Chondrocyte (in vitro differentiated cells): ENCODE measurements at places on chromosomes 16 and 17. TPM values are rescaled to one million over a fixed set of nuclear protein-coding genes. Genes with fewer than 3 reads are reported as not detected.

Gene MRPL27
- 48.7 to 61.4 TPM (median 49.8 TPM) in 3 replicates for total RNA-seq

Gene PRR15L
- not detected in 3 replicates for total RNA-seq

Gene TP53TG3F
- not detected in 3 replicates for total RNA-seq

Gene GNGT2
- total RNA-seq, result not detected in 3 replicates

Gene DOC2A
- 0.15 to 0.29 TPM in 2 of 3 replicates, not detected in the other for total RNA-seq

Gene CDH13
- 28.1 to 49.3 TPM (median 45.1 TPM) in 3 replicates for total RNA-seq

Gene KRTAP3-1
- total RNA-seq, result not detected in 3 replicates

Gene CDH11
- 936 to 1,062 TPM (median 970 TPM) in 3 replicates for total RNA-seq

Gene SNX20
- not detected in 3 replicates for total RNA-seq

Gene CCL1
- not detected in 3 replicates for total RNA-seq

- peak overlapping the region; percentile 56 for H3K4me3 ChIP-seq
- DNase-seq, result no peak
- no peaks in the 10 kb centered on the region for H3K36me3 ChIP-seq
- peaks cover 29% of the 10 kb centered on the region for H3K4me1 ChIP-seq
- no peaks in the 10 kb centered on the region for H3K27me3 ChIP-seq
Observed at GRCh38 chr16:11253995-11254912, 1.8 kb downstream of the SOCS1 start.

DNA sequence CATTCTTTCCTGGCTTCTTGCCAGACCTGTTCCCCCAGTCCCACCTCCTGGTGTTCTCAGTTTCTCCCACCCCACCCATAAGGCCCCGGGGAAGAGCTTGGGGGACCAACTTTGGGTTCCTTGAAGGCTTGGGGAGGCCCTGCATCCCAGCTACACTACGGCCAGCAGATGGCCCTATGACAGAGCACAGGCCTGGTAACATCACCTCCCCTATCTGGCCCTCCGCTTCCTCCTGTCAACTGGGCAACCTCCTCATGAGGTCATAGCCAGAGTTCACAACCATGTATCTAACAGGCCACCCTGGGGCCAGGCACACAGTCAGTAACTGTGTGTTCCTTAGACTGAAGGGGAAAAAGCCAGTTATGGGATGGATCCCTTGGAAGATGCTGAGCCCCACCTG is 31.4 kb downstream of the MYO15A start:
- H3K27me3 ChIP-seq, result peaks cover 3% of the 10 kb centered on the region
- DNase-seq, result no peak
- H3K4me1 ChIP-seq, result no peaks in the 10 kb centered on the region

DNA sequence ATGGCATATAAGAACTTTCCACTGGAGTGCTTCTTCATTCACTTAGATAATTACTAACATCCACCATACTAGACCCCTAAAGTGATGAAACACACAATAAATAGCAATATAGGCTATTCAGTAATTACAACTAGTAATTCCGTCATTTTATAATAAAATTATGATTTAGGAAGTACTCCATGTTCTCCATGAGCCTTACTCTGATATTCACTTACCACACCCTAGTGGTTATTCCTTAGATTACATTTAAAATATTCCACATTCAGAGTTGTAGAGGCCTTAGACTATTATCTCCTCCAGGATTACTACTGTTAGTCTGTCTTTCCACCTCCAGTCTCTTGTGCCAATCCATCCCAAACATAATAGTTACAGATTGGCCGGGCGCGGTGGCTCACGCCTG is 62.4 kb downstream of the STH start:
- H3K27ac ChIP-seq, result peak overlapping the region; percentile 36
- H3K27me3 ChIP-seq, result no peaks in the 10 kb centered on the region
- H3K36me3 ChIP-seq, result peaks cover 20% of the 10 kb centered on the region
- DNase-seq, result no peak
- H3K4me1 ChIP-seq, result peaks cover 40% of the 10 kb centered on the region

DNA sequence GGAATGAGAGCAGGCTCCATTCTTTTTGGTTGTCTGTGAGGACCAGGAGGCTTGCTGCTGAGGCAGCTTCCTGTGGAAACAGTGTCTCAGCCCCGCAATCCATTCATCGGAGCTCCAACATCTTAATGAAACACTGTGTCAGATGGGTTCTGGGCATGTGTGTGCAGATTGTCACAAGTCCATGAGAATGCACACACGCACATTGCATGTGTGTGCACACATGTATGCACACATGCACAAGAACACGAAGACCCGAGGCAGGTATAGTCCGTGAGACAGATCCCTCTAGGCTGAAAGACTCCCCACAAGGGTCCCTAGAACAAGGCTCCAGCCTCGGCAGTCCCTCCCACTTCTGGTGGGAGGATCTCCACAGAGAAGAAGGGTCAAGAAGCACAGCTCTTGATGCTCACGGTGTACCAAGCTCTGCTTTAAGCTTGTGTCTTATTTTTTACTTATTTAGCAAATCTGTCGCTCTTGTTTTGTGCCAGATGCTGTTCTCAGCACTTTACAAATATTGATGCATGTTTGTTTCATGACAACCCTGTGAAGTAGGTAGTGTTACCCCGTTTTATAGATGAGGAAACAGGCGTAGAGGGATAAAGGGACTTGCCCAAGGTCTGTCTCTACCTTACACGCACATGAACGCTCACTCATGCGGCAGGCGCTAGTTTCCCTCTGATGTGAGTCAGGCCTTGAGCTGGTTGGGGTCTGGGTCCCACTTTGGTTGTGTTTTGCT is 213.1 kb downstream of the SEC14L1 start:
- H3K27me3 ChIP-seq, result no peaks in the 10 kb centered on the region
- no peak overlapping the region for H3K4me3 ChIP-seq
- H3K27ac ChIP-seq, result no peak overlapping the region
- H3K4me1 ChIP-seq, result peaks cover 40% of the 10 kb centered on the region
- H3K36me3 ChIP-seq, result peaks cover 2% of the 10 kb centered on the region

GRCh38 chr17:32127158-32127897 is 15.0 kb upstream of the RHOT1 start:
- H3K36me3 ChIP-seq, result no peaks in the 10 kb centered on the region
- no peaks in the 10 kb centered on the region for H3K27me3 ChIP-seq
- H3K4me1 ChIP-seq, result peaks cover 21% of the 10 kb centered on the region

- H3K27me3 ChIP-seq, result no peaks in the 10 kb centered on the region
- no peak overlapping the region for H3K4me3 ChIP-seq
- H3K4me1 ChIP-seq, result peaks cover 45% of the 10 kb centered on the region
Observed at GRCh38 chr16:69589434-69590269, 23.9 kb downstream of the NFAT5 start.

GRCh38 chr16:50664270-50664669 is 16.8 kb downstream of the SNX20 start:
- peaks cover 9% of the 10 kb centered on the region for H3K4me1 ChIP-seq
- H3K4me3 ChIP-seq, result no peak overlapping the region
- H3K36me3 ChIP-seq, result peaks cover 1% of the 10 kb centered on the region
- H3K27me3 ChIP-seq, result no peaks in the 10 kb centered on the region
- DNase-seq, result no peak

- H3K4me3 ChIP-seq, result no peak overlapping the region
- no peaks in the 10 kb centered on the region for H3K4me1 ChIP-seq
- no peak for DNase-seq
- peaks cover 3% of the 10 kb centered on the region for H3K27me3 ChIP-seq
Observed at GRCh38 chr16:8740775-8741355, 56.6 kb downstream of the TMEM186 start.

DNA sequence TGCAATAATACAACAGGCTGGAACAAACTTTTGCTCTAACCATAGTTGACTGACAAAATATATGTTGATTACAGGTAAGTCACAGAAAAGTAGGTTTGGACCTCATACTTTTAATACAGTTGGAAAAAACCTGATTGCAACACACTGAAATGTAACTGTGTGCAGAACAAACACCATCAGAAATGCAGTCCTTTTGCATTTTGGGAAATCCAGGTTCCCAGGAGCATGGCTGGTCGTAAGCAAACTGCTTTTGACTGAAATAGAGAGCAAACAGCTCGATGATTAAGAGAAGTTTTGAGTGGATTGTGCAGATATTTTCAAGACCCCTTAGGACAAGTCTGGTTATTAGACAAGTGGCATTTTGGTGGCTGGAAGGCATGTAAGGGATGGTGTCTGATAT is 8.0 kb downstream of the IGF2BP1 start:
- H3K4me1 ChIP-seq, result peaks cover 83% of the 10 kb centered on the region
- peaks cover 5% of the 10 kb centered on the region for H3K36me3 ChIP-seq
- H3K27me3 ChIP-seq, result no peaks in the 10 kb centered on the region

DNA sequence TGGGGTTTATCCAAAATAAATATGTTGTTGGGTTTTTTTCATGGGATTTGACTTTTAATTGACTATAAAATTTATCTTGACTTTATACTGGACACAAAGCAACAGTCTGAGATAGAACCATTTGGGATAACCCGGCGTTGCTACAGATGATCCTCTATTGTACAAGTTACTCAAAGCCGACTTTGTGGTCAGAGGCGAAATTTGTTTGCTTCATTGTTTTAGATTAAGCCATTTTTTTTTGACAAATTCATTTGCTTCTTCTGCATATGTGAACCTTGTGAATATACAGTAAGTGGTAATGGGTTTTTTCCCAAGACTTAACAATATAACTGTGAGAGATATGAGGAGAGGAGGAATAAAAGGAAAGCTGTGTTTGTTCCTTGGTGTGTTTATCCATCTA is 11.8 kb downstream of the MYO1D start:
- no peak overlapping the region for H3K4me3 ChIP-seq
- no peaks in the 10 kb centered on the region for H3K27me3 ChIP-seq
- H3K27ac ChIP-seq, result no peak overlapping the region
- peaks cover 44% of the 10 kb centered on the region for H3K4me1 ChIP-seq
- no peak for DNase-seq

DNA sequence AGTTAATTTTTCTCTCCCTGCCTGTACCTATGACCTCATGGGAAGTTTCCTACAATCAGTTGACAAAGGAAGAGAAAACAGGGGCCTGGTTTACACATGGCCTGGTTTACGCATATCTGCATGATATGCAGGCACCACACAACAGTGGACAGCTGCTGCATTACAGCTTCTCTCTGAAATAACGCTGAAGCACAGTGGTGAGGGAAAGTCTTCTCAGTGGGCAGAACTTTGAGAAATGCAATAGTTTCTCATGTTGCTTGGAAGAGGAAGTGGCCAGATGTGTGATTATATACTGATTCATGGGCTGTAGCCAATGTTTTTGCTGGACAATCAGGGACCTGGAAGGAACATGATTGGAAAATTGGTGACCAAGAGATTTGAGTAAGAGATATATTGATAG is 324.1 kb upstream of the GOT2 start:
- no peak overlapping the region for H3K27ac ChIP-seq
- H3K4me3 ChIP-seq, result no peak overlapping the region
- no peak for DNase-seq

DNA sequence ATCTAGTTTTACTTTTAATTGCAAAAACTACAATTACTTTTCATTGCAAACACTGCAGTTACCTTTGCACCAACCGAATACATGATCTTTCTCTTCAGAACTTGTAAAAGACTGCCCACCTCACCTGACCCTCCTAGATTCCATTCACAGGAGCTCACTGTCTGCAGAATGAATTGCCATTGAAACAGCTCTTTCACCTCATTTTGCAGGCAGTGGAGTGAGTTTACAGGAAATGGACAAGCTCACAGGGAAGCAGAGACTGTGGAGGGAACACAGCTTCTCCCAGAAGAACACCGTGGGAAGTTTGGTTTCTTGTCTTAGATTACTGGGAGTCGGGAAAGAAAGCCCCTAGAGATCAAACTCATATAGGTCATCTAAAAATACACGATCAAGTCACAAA is 439.7 kb upstream of the RBFOX1 start:
- DNase-seq, result no peak
- H3K27me3 ChIP-seq, result no peaks in the 10 kb centered on the region
- H3K4me3 ChIP-seq, result no peak overlapping the region
- no peaks in the 10 kb centered on the region for H3K36me3 ChIP-seq
- no peaks in the 10 kb centered on the region for H3K4me1 ChIP-seq
- H3K27ac ChIP-seq, result no peak overlapping the region

- no peaks in the 10 kb centered on the region for H3K27me3 ChIP-seq
- peaks cover 6% of the 10 kb centered on the region for H3K36me3 ChIP-seq
- H3K27ac ChIP-seq, result no peak overlapping the region
- H3K4me1 ChIP-seq, result no peaks in the 10 kb centered on the region
- DNase-seq, result no peak
- H3K4me3 ChIP-seq, result no peak overlapping the region
Observed at GRCh38 chr16:10536814-10537389, 43.5 kb downstream of the EMP2 start.

- no peak for DNase-seq
- no peak overlapping the region for H3K4me3 ChIP-seq
- H3K27ac ChIP-seq, result no peak overlapping the region
- no peaks in the 10 kb centered on the region for H3K27me3 ChIP-seq
- H3K36me3 ChIP-seq, result no peaks in the 10 kb centered on the region
- H3K4me1 ChIP-seq, result peaks cover 10% of the 10 kb centered on the region
Observed at GRCh38 chr17:71023249-71024030, 854.1 kb downstream of the KCNJ2 start.

DNA sequence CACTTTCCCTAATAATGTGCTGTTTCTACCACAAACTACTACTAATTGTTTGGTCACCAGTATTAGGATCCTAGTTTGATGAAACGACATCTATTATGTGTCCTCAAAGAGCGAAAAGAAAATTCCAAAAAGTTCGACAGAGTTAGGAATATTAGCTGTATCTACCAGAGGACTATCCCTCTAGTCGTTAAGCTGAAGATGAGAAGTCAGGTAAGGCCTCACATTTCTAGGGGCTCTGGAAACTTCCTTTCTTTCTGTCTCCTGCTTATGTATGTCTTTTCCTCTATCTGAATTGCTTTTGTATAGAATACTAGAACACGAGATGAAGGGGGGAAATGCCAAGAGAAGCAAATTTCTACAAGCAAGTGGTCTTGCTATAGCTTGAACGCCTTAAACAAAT is 1.6 kb downstream of the GLG1 start:
- peak overlapping the region; percentile 99 for H3K4me3 ChIP-seq
- DNase-seq, result no peak
- no peaks in the 10 kb centered on the region for H3K27me3 ChIP-seq
- peaks cover 61% of the 10 kb centered on the region for H3K4me1 ChIP-seq
- no peaks in the 10 kb centered on the region for H3K36me3 ChIP-seq

DNA sequence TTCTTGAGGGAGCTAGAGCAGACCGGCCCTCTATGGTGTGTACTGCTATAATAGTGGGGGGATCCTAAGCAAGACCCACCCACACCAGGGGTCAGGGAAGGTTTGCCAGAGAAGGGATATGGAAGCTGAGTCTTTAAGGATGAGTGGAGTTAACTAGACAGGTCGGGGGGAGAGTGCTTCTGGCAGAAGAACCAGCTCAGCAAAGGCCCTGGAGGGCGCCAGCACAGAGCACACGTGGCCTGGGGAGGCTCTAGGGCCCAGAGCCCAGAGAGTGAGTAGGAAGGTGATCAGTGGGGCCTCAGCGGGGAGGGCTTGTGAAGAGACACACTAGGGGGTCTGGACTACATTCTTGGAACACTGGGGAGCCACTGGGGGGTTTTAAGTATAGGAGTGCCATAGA is 21.1 kb downstream of the NGFR start:
- H3K4me1 ChIP-seq, result peaks cover 26% of the 10 kb centered on the region
- no peaks in the 10 kb centered on the region for H3K36me3 ChIP-seq
- peak; percentile 53 for DNase-seq
- H3K27me3 ChIP-seq, result peaks cover 10% of the 10 kb centered on the region
- peak overlapping the region; percentile 25 for H3K27ac ChIP-seq
- H3K4me3 ChIP-seq, result no peak overlapping the region
